MV-4-11 (cell line): ENCODE measurements at places on chromosomes 6 and 20.

DNA sequence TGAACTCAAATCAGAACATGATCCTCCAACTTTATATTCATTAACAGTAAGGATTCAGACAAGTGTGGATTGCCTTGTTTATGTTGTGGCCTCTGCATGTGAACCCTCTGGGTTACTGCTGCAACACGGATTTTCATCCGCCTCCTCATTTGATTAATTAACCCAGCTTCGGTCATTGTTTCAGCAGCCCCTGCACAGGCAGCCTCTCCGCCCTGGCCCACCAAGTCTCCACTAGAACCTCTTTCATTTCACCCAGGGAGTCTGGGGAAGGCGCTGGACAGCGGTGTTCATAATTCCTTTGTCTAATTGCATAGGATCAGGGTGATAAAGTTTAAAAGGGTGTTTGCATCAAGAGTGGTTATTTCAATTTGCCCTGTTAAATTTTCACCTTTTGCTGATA lies 15.7 kb downstream of the NKX2-2 start:
- DNase-seq, result no peak

DNA sequence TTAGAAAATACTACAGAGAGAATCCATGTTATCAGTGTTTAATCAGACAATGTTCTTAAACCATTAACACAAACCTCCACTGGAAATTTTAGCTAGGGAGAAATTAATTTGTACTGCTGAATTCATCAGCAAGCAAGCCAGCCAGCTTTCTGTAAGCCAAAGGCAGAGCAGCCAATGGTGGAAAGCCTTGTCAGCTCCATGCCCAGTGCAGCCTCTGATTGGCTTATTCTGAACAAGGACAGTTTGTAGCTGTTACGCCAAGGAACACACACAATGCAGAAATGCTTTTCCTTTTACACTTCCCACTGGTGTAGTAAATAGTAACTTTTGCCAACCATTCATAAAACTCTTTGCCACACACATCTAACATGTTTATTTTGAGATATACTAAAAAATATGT lies 265.0 kb downstream of the TENT5A start:
- DNase-seq, result no peak

DNA sequence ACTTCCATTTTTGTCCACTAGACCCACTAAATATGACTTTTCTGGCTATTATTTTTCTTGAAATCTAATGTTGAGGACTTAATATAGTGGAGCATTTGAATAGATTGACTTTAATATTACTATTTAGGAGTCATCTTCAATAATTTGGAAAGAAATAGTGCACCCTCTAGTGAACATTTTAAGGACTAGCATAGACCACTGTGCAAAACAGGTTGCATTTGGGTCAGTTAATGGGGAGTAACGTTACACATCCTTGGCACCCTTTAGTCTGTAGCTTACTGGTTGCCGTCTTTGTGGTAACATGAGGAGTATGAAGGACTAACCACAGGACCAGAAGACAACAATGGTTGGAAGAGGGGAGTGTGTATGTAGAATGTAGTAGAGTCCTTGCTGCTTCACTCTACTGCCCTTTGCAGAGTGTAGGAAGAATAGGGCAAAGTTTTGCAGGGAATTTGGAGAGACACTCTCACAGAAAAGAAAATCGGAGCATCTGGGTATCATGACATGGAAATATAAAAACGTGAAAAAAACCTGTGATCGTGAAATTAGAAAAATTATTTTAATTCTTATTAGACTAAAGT lies 25.2 kb downstream of the RFPL4B start:
- DNase-seq, result no peak

- no peak for DNase-seq
These were observed 129.6 kb upstream of the DOK5 start for GRCh38 chr20:54345821-54346220.

DNA sequence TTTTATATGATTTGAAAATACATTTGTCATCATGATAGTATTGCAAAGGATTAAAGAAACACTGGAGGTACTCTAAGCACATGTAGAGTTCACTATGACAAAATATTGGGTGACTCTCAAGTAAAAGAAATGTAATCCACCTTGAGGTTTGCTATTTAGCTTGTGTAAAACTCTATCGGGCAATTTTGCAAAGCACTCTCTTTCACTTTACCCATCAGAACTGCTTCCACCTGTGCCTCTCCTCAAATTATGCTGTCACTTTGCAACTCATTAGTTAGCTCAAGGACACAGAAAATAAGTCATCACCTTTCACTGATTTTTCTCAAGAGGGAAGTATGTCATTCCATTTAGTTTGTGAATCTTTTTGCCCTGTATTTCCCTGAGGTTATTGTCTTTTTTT lies 14.0 kb downstream of the TRDN start:
- DNase-seq, result no peak

- no peak for DNase-seq
These were observed 118.0 kb downstream of the ARMC2 start for GRCh38 chr6:108966251-108966650.

- no peak for DNase-seq
These were observed 6.9 kb downstream of the BCL2L1 start for GRCh38 chr20:31715766-31716165.

- no peak for DNase-seq
These were observed 36.3 kb upstream of the IBTK start for GRCh38 chr6:82283771-82284410.

DNA sequence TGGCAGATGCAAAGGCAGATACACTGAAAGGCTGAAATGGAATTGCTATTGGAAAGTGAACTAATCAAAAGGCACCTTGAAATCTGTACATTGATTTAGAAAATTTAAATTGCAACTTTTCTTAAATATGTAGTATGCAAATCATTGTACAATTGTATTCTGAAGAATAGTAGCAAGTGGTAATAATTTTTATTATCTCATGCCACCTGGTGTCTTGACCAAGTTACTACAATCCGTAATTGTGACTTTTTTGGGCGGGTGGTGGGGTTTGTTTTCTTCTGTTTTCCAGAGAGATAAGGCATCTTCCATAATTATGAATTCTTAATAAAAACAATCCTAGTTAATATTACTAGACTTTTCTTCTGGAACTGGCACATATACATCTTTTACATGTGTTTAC lies 12.5 kb upstream of the BCKDHB start:
- no peak for DNase-seq

DNA sequence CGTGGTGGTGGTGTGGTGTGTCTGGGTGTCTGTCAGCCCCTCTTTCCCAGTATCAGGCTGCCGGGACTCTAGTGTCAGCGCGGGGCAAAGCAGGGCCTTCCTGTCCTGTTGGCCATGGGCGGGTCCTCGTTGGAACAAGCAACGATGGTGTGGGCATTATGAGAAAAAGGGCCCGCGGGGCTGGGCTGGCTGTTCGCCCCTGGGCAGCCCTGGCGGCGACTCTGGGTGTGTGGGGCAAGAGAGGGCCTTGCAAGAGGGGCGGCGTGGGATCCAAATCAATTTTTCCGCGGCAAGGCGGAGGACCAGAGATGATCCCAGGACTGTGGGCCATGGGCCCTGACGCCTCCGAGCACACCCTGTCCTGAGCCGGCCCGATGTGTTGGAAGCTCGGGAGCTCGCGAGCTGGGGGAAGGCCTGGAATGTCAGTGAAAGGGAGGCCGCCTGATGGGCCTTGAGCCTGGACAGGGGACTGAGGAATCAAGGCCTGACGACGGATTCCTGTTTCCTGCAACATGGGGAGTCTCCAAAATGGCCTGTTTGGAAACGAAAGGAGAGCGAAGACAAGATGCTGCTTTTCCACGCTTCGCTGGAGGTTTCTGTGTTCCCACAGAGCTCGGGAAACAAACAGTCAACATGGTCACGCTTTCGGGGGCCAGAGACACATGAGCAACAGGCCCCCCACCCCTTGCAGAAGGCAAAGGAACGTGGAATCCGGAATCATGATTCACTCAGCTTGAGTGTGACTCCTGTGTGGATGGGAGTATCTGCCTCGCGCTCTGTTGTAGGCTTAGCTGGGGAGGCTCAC lies 364.7 kb upstream of the DEFB115 start:
- no peak for DNase-seq

- DNase-seq, result no peak
These were observed 63.1 kb upstream of the PHACTR1 start for GRCh38 chr6:12653486-12653885.

- no peak for DNase-seq
These were observed 79.4 kb upstream of the TRAF3IP2 start for GRCh38 chr6:111685058-111685457.

DNA sequence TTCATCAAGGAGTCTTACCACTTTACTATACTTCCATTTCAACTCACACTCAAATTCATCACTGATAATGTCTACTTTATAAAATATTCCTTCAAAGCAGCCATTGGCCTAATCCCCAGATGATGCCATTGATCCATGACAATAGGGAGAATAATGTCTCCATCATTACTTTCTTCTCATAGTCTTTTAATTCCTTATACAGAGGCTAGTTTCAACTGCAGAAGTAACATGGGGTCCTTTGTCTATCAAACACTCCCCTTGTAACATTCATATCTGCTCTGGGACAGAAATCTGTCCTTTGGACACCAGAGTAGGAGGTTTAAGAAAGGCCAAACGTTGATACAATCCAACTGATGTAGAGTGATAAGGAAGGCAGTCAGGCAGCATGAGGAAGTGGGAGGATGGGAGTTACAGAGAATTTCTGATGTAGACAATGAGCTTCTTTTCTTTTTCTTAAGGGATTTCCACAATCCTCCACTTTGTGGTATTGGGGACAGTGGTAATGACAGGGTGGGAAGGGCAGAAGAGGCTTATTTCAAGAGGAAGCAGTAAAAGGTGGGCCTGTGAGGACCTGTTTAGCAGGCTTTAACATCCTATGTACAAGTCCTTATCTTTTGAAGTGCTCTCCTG lies 18.9 kb upstream of the HLA-DOA start:
- DNase-seq, result peak; percentile 5

- no peak for DNase-seq
These were observed 1.0 kb upstream of the RIPOR2 start for GRCh38 chr6:24936641-24937317.

DNA sequence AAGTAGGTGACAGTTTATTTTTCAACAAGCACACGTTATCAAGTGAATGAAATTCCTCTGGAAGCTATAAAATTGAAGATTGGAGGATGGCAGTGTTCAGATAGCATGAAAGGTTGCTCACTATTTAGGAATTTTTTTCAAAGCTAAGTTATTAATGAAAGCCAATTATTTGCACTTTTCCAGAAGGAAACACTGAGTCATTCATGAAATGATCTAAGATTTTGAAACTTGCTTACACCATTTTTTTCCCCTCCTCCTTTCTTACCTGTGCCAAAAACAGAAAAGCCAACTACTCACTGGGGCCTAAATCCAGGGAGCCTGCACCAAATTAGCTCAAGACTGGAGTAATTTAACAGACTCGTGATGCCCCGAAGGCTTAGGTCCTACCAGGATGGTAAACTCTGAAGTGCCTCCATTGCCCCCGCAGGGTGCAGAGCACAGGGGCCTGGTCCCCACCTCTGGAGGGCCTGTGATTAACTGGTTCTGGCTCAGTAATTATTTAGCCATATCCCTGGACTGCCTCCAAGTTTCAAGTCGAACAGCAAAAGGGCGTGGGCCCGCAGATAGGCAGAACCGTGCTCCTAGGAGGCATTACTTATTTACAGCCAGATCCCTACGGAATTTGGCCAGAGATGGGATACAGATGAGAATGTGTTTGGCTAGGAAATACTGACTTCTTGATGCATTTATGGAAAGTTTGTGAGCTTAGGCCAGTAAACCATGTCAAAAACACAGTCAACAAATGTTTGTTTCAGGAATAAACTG lies 28.0 kb upstream of the ZNF217 start:
- DNase-seq, result no peak

GRCh38 chr20:9068233-9068801 lies 570 bp upstream of the PLCB4 start:
- no peak for DNase-seq

DNA sequence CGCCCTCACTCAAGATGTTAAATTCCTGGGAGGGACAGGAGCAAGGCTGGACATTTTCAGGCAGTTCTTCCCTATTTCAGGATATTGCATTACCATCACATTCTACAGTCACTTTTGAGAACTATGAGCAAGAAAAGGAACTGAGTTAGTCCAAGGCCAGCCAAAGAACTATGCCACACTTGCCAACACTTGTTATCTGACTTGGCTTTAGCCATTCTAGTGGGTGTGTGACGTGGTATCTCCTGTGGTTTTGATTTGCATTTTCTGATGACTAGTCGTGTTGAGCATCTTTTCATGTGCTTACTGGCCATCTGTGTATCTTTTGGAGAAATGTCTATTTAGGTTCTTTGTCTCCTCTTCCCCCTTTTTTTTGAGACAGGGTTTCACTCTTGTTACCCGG lies 12.0 kb downstream of the XRN2 start:
- peak; percentile 91 for DNase-seq

- no peak for DNase-seq
These were observed 133.7 kb downstream of the C6orf58 start for GRCh38 chr6:127710668-127711067.

DNA sequence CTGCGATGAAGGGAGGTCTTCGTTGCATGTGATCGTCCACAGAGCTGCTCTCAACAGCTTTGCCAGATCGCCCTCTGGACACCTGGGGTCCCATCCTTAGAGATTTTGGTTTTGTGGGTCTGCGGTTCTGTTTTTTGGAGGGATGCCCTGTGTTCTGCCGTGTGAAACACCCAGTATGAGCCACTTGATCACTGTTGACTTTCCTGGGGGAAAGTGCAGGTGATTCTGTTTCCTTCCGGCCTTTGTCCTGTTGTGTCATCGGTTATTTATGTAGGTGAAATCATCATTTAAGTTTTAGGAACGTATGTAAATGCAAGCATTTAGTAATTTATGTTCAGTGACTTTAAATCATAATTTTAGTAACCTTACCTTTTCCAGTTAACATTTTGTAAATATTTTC lies 56.4 kb upstream of the SLC22A1 start:
- no peak for DNase-seq

DNA sequence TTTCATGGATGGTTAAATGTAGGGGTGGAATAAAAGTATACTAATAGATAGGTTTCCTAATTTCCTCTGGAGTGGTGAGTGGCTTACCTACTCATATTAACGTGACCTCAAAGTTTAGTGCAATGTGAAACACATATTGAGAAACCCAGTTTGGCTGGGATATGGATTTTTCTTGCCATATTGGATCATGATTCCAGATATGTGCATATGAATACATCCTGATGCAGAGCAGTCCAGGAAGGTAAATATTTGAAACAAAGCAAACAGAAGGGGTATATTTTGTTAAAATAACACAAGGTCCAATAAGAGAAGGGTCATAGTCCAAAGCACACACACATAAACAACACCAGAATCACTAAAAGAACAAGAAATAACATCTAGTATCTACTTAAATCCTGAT lies 608.1 kb downstream of the PKHD1 start:
- DNase-seq, result no peak
